ENCODE measurements at places on chromosomes 2 and 18. TPM values are rescaled to one million over a fixed set of nuclear protein-coding genes. Genes with fewer than 3 reads are reported as not detected.
A peak's percentile ranks its signal among the peaks of the same experiment; 100 is the strongest.

ESPNL gene
- total RNA-seq = 5.9 TPM

CSRNP3 gene
- 6.5 TPM for total RNA-seq

DNA sequence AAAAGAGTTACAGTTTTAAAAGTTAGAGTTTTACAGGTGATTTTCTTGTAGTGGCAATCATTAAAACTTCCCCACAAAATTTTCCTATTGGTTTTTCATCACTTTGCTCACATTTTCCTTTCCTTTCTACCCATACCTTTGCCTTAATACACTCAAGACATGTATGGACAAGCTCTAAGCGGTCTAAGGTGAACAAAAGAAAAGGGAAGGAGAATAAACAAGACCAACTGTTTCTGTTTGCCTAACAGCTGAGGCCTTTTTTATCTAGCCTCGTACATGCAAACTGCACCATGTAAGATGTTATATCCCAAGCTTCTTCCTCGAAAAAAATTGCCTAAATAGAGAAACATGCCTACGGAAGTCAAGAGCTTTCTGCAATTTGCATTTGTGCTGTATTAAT lies 33.9 kb upstream of the TBC1D8 start:
- no peak for DNase-seq
- H3K27me3 ChIP-seq = no peaks in the 10 kb centered on the region
- no peaks in the 10 kb centered on the region for H3K36me3 ChIP-seq
- H3K27ac ChIP-seq = no peak overlapping the region

DNA sequence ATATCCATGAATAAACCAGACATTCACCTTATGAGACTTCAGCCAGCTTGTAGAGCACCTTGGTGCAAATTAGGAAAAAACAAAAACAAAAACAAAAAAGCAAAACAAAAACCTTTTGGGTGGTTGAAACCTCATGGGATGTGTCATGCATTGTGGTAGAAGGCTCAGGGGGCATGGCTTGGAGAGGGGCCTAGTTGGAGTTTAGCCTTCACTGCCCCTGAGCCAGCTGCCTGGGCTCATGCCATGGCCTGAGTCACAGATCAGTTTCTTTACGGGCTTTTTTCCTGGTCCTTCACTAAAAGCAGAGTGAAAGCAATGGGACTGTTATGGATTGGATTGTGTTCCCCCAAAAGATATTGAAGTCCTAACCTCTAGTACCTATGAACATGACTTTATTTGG lies 22.0 kb upstream of the DAPL1 start:
- peak; percentile 88 for DNase-seq
- H3K4me3 ChIP-seq = no peak overlapping the region
- peak overlapping the region; percentile 56 for H3K27ac ChIP-seq
- no peaks in the 10 kb centered on the region for H3K27me3 ChIP-seq
- H3K4me1 ChIP-seq = peaks cover 16% of the 10 kb centered on the region
- H3K36me3 ChIP-seq = no peaks in the 10 kb centered on the region

Data from adrenal gland (tissue), 19 donors.